ENCODE measurements at places on chromosomes 5 and 9.

DNA sequence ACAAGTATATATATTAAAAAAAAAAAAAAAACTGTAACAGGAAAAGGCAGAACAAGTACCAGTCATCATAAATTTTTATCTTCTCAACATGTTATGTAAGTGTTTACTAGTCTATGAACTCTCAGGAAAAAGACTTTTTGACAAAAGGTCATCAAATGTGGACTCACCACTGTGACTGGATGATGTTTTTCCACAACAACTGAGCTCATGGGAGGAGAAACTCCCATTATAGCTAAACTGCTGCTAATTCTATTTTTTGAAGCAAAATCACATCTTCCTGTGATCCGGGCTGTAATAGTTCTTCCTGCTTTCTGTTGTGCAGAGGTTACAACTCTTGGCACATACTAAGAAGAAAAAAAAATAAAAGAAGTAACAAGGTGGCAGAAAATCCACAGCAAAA, 39.6 kb downstream of the POC5 start:
- DNase-seq: no peak

- no peak for DNase-seq
Measured at GRCh38 chr5:1437226-1437829, 7.9 kb downstream of the SLC6A3 start.

DNA sequence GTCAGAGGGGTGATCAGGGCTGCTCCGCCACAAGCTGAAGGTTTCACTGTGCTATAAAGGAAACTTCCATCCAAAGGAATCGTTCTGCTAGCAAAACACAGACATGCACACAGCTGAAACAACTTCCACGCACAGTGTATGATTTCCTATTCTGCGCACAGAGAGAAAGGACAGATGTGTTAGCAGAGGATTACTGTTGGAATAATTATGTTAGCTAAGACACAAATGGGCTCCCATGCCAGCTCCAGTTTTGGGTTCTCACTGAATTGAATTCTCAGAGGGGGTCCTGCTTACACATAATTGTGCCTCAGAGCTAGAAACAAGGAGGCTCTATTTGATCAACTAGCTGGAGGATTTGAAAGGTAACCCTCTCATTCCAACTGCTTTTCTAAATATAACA, 352.4 kb downstream of the IRX2 start:
- DNase-seq: no peak

- no peak for DNase-seq
Measured at GRCh38 chr5:68479524-68479923, 264.0 kb downstream of the PIK3R1 start.

DNA sequence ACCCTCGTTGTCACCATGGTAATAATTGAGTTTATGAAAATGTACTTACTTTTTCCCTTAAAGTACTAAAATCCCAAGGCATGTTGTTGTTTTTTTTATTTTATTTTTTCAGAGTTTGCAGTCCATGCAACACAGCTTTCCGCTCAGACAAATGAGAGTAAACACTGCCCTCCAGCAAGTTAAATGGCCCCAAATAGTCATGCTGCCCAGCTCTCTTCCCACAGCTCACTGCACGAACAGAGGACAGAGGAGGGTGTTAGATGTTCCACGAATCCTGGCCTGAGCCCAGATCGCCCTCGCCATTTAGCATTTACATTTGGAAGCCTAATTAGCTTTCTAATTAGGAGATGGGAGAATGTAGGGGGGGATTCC, 1.9 kb downstream of the NIM1K start:
- no peak for DNase-seq

DNA sequence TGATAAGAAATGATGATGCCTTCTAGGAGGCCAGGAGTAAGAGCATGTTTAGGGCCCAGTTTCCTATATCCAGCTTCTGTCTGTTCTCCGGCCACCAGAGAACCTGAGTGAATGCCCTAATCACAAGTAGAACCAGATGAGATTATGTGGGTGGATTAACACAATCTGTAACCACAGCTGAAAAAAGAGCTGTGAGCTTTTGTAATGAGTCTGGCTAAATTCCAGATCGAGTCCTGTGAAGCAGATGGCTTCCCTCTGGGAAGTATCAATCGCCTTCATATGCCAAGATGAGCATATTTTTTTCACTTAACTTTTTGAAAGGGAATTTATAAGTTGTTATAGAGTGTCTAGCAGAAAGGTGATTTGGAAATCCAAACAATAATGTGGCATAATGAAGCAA, 99.8 kb downstream of the NNT start:
- no peak for DNase-seq
